ENCODE measurements at places on chromosomes 3 and 15. TPM values are rescaled to one million over a fixed set of nuclear protein-coding genes. Genes with fewer than 3 reads are reported as not detected.

DNA sequence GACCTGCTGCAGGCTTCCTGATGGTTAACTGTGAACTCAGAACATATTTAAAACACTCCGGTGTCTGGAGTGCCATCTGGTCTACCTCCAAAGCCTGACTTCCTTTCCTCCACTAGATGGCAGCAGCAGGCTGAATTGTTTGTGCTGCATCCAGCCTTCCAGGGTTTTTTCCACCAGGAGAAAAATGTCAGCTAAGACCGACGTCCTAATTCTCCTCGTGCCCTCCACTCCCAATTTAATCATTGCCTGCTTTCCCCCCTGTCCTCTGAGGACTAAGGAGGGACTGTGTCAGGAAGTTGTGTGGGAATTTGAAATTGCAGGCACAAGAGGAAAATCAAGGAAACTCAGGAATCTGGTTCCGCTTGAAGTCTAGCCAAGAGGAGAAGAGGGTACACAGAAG is 165.2 kb upstream of the UMPS start:
- no peaks in the 10 kb centered on the region for H3K4me1 ChIP-seq
- DNase-seq: peak; percentile 72
- H3K27ac ChIP-seq: no peak overlapping the region
- no peaks in the 10 kb centered on the region for H3K27me3 ChIP-seq

DNA sequence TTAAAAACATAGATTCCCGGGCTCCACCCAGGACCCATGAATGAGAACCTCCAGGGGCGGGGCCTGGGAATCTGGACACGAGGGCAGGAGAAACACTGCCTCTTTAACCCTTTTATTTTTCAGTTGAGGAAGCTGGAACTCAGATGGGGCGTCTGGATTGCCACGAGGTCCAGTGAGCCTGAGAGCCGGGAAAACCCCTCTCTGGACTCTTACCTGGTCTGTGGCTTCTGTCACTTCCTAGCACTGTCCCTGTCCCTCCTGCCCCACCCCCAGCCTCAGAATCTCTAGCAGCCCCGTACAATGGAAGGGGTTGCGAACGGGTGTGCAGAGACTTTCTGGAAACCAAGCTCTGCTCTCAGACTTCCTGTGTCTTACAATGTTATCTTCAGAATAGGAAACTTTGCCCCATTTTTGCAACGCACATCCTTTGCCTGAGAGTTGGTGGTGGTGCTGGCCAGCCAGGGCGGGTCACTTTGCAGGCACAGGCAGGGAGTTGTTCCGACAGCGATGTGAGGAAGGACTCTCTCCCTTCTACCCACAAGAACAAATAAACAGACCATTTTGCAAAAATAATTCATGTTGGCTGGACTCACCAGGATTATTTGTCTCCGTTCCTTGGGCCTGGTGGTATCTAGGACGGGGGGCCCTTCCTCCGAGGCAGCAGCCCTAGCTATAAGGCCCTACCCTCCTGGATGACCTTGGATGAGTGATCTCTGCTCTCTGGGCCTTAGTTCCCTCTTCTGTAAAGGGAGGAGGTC is 59.1 kb downstream of the SMAD6 start:
- H3K27ac ChIP-seq: peak overlapping the region; percentile 94
- no peaks in the 10 kb centered on the region for H3K27me3 ChIP-seq
- H3K4me1 ChIP-seq: peaks cover 92% of the 10 kb centered on the region
- no peak overlapping the region for H3K4me3 ChIP-seq

DNA sequence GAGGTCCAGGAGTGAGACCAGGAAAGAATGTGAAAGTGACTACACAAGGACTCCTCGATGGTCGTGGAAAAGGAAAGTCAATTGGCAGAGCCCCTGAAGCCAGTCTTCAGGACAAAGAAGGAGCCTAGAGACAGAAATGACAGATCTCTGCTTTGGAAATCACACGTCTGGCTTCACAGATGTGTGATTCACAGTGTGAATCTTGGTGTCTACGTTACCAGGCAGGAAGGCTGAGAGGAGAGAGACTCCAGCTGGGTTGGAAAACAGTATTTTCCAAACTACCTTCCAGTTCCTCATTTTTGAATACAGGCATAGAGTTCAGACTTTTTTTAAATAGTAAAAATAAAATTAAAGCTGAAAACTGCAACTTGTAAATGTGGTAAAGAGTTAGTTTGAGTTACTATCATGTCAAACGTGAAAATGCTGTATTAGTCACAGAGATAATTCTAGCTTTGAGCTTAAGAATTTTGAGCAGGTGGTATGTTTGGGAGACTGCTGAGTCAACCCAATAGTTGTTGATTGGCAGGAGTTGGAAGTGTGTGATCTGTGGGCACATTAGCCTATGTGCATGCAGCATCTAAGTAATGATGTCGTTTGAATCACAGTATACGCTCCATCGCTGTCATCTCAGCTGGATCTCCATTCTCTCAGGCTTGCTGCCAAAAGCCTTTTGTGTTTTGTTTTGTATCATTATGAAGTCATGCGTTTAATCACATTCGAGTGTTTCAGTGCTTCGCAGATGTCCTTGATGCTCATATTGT is 6.0 kb downstream of the CCR2 start:
- DNase-seq: no peak
- H3K4me1 ChIP-seq: no peaks in the 10 kb centered on the region
- no peaks in the 10 kb centered on the region for H3K36me3 ChIP-seq

- no peak overlapping the region for H3K4me3 ChIP-seq
- no peaks in the 10 kb centered on the region for H3K27me3 ChIP-seq
- peaks cover 37% of the 10 kb centered on the region for H3K4me1 ChIP-seq
- H3K27ac ChIP-seq: no peak overlapping the region
- no peaks in the 10 kb centered on the region for H3K36me3 ChIP-seq
- no peak for DNase-seq
Observed at GRCh38 chr3:129345971-129346370, 67.3 kb downstream of the HMCES start.

CIP2A gene
- total RNA-seq: 3.0 TPM
